Activated CD8-positive, alpha-beta memory T cell treated with anti-CD3 and anti-CD28 coated beads for 36 hours (primary cell): ENCODE measurements at places on chromosomes 1 and 21. TPM values are rescaled to one million over a fixed set of nuclear protein-coding genes. Genes with fewer than 3 reads are reported as not detected.

MED8 gene
- total RNA-seq: 39.7 TPM

CNIH3 gene
- total RNA-seq: 0.82 TPM

MTARC2 gene
- not detected for total RNA-seq

HEYL gene
- total RNA-seq: not detected

OR2L2 gene
- not detected for total RNA-seq
